ENCODE measurements at places on chromosomes 3 and 15. TPM values are rescaled to one million over a fixed set of nuclear protein-coding genes. Genes with fewer than 3 reads are reported as not detected.

DNA sequence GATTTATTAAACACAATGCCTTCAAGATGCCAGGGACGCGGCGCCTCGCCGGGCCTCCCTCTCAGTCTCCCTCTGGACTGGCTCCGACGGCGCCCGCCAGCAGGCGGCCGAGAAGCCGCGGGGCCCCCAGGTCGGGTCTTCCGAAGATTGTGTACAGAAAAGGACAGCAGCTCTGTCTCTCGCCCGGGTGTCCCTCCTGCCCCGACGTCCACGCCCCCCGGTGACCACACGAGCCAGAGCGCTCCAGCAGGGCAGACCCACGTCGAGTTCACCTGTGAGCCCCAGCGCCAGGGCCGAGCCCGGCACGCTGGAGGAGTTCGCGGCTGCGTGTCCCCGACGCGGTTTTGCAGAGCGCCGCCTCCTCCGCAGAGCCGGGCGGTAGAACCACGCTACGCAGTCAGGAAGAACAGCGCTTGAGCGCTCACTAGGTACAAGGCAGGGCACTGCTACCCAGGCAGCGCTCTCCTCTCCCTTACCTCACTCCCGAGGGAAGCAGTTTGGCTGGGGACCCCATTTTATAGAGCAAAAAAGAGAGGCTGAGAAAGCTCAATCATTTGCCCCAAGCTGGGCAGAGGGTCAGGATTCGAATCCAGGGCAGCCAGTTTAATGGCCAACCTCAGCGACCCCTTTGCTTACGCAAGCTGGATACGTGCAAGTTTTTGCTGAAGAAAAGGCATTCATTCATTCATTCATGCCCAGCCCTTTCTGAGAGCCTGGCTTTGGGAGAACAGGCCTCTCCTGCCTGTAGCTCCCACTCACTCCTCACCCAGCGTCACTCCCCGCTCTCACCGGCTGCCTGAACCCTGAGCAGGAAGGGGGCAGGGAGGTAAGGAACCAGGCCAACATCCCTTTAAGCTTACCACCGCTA lies 3.0 kb upstream of the TLE3 start:
- DNase-seq, result peak; percentile 60

GRCh38 chr3:152531717-152532116 lies 263.0 kb downstream of the MBNL1 start:
- DNase-seq, result no peak

The SPTSSB gene
- 8.1 TPM for total RNA-seq

DNA sequence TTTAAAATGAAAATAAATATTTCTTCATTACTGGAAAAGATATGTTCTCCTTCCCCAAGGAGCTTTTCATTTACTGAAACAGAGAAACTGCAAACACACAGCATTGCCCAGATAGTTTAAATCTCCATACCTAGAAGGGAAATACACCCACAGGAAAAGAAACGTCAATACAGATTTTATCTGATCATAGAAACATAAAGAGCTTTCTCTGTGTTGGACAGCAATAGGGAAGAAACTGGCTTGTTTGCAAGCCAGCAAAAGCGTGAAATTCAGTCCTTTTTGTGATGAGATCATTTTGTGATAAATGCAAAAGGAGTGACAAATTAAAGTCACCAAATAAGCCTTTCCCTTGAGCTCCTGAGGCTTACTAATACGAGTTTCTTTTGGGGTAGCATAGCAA lies 398.0 kb downstream of the TIGIT start:
- no peak for DNase-seq

GRCh38 chr15:76823303-76823702 lies 81.8 kb downstream of the SCAPER start:
- no peak for DNase-seq

DNA sequence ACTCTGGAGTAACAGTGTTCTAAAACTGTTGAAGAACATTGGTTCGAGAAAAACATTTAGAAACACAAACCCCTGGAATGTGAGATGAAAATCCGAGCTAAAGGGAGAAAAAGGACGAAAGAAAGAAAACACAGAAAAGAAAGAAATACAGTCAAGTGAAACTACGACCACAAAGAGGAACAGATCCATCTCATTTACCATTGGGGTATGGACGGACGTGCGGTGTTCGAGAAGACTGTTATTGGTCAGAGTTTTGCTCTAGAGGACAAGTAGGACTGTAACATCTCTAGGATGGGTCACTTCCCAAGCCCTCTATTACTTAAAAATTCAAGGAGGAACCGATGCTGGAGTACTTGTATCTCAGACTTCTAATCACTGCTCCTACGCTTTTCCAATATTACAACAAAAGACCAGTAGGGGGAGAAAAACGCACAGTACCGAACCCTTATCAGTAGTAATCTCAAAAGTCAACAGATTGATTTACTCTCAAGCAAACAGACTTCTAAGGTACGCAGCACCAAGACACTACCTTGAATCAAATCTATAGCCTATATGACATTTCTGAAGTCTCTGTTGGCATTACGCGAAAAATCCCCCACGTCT lies 1.1 kb upstream of the PIK3CA start:
- DNase-seq, result peak; percentile 55

GRCh38 chr3:24812116-24812515 lies 317.5 kb upstream of the THRB start:
- DNase-seq, result peak; percentile 28

The TEX55 gene
- total RNA-seq, result not detected

GRCh38 chr3:27165321-27165721 lies 203.9 kb downstream of the NEK10 start:
- no peak for DNase-seq

- no peak for DNase-seq
Observed at GRCh38 chr3:11553436-11554235, 90.1 kb downstream of the VGLL4 start.

Measured in Calu3 (cell line).